Stimulated activated CD4-positive, alpha-beta T cell treated with anti-CD3 and anti-CD28 coated beads, Interleukin-12 subunit alpha, Interleukin-12 subunit beta, amount 100 ng/mL, for 4 hours (primary cell): ENCODE measurements at places on chromosomes 13 and 19.
A peak's percentile ranks its signal among the peaks of the same experiment; 100 is the strongest.

- no peak for DNase-seq
Observed at GRCh38 chr19:6313398-6313969, 19.9 kb downstream of the ACER1 start.

- DNase-seq, result no peak
Observed at GRCh38 chr19:2176337-2176994, 12.7 kb downstream of the DOT1L start.

- DNase-seq, result no peak
Observed at GRCh38 chr19:42316223-42317211, 3.4 kb downstream of the TMEM145 start.

GRCh38 chr13:46831588-46832194 lies 34.7 kb upstream of the ESD start:
- peak; percentile 8 for DNase-seq

- no peak for DNase-seq
Observed at GRCh38 chr13:38667526-38668109, 19.3 kb upstream of the FREM2 start.

- DNase-seq, result no peak
Observed at GRCh38 chr13:101360525-101360924, 55.8 kb downstream of the NALCN start.

DNA sequence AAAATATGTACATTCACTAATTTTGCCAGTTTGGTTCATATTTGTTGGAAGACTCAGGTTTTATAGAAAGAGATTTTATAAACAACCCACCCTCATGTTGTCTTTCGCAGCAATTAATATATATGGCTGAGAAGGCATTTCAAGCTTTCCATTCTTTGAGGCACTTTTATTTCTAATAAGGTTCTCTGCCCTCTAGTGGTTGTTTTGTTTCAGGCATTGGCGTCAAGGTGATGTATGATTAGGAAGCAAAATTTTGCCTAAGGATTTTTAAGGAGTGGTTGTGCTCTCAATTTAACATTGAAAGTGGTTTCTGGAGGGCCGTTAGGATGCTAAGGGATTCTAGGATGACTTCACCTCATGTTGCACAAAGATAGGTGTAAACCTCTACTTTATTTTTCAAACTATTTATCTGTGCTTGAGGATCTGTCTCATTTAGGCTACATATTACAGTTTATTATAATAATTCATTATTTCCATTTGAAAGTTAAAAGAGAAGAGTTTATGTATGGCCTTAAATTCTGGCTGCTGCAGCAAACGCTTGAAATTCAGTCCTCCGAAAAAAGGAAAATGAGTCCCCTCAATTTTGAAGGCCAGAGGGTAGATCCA lies 35.9 kb downstream of the OXGR1 start:
- no peak for DNase-seq

DNA sequence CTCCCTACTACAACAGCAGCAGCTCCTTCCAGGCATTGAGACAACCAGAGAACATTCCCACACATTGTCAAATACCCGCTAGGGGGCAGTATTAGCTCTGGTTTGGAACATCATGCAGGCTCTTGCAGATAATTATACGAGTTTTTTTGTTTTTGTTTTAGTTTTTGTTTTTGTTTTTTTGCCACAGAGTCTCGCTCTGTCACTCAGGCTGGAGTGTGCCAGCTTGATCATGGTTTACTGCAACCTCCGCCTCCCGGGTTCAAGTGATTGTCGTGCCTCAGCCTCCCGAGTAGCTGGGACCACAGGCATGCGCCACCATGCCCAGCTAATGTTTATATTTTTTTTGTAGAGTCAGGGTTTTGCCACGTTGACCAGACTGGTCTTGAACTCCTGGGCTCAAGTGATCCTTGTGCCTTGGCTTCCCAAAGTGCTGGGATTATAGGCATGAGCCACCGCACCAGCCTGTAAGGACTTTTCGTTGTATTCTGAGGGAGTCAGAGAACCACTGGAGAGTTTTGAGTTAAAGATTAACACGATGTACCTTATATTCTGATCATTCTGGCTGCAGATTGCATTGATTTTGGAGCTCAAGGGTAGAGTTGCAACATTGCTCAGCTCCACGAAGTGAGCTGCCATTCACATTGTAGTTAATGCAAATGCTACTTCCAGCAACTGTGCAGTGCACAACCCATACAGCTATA lies 41.7 kb upstream of the CEACAM20 start:
- peak; percentile 12 for DNase-seq

DNA sequence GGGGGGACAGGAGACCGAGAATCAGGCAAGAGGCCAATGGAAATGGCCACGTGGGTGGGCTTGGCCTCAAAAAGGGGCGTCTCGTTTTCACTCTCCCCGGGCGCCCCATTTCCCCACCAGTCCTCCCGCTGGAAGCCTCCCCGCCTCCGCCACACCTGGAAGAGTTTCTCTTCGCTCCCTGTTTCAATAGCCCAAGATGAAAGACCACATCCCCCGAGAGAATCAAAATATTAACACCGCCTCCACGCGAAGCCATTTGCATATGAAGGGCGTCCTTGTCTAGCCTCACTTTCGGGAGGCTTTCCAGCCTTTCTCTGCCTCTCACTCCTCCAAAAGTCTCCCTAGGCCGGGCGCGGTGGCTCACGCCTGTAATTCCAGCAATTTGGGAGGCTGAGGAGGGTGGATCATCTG lies 691 bp upstream of the OLFM2 start:
- no peak for DNase-seq

DNA sequence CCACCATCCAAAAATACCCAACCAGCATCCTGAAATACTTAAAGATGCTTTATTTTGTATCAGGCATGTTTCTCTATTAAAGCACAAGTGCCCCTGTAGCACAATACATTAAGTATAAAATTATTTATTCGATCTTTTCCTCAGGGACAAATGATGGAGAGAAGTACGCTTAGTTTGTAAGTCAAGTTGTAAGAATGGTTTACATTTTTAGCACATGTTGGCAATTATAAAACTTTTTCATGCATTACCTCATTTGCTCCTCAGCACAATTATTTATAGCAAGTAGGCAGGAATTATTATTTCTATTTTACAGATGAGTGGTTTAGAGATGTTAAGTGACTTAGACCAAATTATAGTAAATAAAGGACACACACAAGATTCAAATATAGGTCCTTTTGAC lies 232.6 kb upstream of the HTR2A start:
- DNase-seq, result no peak

GRCh38 chr13:39322836-39323585 lies 280.0 kb downstream of the LHFPL6 start:
- no peak for DNase-seq

- DNase-seq, result no peak
Observed at GRCh38 chr13:20825477-20825875, 51.7 kb upstream of the EEF1AKMT1 start.

GRCh38 chr19:33514885-33515551 lies 6.6 kb downstream of the PEPD start:
- no peak for DNase-seq

DNA sequence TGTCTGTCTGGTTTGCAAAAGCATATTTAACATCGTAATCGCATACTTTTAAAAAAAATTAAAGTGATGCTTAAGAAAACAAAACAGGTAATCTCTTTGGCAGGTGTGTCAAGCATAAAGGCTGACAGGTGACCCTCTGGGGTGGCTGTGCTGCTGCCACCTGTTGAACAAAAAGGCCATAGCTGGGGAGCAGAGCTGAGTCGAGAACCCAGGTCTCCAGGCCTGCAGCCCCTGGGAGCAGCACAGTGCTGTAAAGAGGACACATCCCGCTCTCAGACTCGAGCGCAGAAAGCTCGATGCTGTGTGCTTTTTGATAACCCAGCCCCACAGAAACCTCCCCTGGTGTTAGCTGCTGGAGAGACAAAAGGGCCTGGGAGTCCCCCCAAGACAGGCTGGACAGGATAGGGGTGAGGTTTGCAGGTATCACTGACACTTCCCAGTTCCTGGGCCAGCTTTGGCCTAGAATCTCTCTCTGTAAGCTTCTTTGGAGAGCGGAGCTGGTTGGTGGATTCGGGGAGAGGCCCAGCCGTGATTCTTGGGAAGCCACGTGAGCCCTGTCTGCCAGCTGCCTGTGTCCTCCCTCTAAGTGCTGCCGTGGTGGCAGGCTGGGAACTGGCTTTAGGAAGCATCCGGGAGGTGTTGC lies 66.9 kb downstream of the C13orf42 start:
- DNase-seq, result no peak

DNA sequence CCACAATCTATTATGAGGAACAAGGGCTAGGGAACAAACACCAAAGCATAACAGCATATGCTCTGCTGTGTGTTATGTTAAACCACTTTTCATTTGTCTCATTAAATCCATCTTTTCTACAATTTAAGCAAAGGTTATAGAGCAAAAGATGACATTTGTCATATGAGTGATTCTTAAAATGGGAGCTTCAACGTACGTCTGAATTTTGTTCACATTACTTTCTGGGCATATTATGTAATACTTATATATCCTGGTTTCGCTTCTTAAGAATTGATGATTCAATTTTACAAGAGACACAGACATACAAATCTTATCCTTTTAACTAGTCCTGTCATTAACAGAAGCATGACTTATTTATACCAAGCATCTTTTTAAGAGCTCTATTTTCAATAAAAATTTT lies 3.3 kb upstream of the TPP2 start:
- DNase-seq, result no peak

DNA sequence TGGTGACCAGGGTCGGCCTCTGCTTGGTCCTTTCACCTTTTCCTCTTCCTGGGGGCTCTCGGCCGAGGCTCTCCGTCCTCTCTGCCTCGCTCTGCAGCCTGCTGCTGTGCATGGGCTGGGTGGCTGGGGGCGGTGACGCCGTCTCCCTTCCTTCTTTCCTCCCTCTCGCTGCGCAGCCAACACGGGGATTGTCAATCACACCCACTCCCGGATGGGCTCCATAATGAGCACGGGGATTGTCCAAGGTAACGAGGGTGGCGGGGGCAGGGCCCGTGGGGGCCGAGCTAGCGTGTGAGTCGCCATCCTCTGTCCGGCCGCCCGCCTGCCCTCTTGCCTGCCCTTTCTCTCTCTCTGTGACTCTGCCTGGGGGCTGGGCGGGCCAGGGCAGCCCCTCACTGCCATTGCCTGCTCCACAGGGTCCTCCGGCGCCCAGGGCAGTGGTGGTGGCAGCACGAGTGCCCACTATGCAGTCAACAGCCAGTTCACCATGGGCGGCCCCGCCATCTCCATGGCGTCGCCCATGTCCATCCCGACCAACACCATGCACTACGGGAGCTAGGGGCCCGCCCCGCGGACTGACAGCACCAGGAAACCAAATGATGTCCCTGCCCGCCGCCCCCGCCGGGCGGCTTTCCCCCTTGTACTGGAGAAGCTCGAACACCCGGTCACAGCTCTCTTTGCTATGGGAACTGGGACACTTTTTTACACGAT lies 7.1 kb downstream of the YIPF2 start:
- no peak for DNase-seq

DNA sequence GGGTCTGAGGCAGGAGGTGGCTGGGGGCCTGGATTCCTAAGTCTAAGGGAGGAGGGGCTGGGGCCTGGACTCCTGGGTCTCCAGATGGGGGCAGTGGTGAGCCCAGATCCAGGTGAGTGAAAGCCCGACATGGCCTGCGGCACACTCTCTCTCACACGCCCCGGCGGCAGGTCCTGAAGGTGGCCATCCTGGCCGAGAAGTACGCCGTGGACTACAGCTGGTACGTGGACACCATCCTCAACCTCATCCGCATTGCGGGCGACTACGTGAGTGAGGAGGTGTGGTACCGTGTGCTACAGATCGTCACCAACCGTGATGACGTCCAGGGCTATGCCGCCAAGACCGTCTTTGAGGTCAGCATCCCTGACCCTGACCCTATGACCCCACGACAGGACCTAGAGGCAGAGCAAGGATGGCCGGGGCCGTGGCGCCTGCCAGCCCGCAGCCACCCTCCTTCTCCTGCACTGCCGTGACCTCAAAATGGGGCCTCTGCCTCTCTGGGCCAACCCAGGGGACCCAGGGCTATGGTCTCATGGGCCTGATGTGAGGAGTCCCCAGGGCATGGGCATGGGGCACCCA lies 13.2 kb downstream of the FUZ start:
- no peak for DNase-seq

- DNase-seq, result no peak
Observed at GRCh38 chr19:884420-885211, 8.4 kb downstream of the MED16 start.

GRCh38 chr19:5694167-5694955 lies 4.3 kb downstream of the RPL36 start:
- no peak for DNase-seq

GRCh38 chr19:6988257-6988656 lies 33.0 kb downstream of the MBD3L2B start:
- no peak for DNase-seq

- DNase-seq, result no peak
Observed at GRCh38 chr19:52722062-52723003, 12.5 kb downstream of the ZNF611 start.
